ENCODE measurements at places on chromosomes 5 and 9.

- DNase-seq, result no peak
Observed at GRCh38 chr9:31388660-31389059, 995.8 kb upstream of the ACO1 start.

DNA sequence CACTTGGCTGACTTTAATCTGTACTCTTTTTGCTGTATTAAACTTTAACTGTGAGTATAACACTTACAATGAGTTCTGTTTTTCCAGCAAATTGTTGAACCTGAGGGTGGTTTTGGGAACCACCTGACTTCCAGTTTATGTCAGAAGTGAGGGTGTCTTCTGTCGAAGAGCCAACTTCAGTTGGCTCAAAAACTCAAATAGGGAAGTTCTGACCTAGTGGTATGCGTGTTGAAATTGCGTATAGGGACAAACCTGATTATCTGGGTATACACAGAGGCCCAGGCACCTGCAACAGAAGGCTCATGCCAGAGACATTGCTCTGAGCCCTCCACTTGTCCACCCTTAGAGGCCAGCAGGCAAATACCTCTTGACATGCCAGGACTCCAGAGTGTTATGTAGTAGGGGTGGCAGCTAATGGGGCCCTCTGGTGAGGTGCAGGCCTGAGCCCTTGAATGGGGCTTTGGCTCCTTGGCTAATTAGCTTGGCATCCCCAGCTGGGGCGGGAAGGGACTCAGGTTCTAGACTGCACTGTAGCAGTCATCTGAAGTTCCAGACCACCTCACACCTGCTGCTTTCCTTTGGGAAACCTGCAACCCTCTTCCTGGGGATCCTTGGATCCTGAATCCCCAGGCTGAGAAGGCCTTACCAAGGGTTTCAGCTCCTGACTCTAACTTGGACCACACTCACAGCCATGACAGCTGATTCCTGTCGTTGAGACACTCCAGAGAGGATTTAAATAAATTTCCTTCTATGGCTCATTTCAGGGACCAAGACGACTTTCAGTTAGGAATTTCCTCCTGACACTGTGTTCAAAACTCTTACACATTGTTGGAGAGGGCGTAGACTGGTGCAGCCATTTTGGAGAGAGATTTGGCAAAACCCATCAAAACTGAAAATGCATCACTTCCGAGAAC is 189.6 kb downstream of the HSPA4 start:
- no peak for DNase-seq

DNA sequence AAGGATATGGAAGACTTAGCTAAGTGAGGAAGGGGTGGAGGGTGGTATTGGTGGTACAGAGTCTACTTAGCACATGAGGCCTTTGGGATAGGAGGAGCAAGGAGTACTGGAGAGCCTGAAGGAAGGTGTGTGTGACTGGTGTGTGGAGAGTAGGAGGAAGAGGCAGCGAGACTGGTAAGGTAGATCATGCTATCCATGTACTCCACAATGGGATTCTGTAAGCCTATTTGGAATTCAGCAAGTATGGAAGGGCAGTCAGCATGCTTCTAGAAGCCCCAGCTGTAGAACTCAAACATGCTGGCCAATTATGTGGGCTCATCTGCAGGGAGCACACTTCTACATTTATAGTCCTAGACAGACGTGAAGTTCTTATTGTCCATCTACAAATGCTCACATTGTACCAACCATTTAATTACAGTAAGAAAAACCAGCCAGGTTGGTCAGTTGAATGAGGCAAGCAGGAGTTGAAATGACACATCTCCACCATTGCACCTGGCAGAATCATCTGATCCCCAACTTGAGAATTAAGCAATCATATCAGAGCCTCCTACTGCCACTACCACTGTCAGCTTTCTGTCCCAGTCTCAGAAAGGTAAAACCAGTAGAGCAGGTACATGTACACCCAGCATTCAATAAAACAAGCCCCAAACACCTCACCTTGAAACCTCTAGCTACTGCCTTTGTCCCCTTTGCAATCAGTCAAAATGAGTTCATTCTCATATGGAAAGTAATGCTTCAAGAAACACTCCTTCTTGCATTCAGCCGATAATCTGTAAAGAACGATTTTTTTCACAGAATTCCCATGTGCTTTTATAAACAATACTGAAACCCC is 60.9 kb upstream of the GLRX start:
- no peak for DNase-seq

DNA sequence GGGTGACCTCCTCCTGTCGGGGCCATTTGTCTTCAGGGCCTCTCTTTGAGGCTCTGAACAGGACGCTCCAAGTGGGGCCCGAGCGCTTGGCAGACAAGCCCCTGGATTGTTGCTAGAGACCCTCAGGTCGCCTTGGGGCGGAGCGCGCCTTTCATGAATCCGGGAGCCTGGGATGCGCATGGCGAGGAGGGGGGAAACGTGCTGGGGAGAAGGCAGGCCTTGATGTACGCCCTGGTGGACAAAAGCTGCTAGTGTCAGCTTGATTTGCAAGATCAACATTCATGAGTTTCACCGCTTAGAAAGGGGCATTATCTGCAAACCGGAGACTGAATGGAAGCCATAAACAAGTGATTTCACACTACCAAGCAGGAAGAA is 226.3 kb downstream of the SMARCA2 start:
- no peak for DNase-seq

- no peak for DNase-seq
Observed at GRCh38 chr5:170945275-170945674, 83.5 kb downstream of the RANBP17 start.

DNA sequence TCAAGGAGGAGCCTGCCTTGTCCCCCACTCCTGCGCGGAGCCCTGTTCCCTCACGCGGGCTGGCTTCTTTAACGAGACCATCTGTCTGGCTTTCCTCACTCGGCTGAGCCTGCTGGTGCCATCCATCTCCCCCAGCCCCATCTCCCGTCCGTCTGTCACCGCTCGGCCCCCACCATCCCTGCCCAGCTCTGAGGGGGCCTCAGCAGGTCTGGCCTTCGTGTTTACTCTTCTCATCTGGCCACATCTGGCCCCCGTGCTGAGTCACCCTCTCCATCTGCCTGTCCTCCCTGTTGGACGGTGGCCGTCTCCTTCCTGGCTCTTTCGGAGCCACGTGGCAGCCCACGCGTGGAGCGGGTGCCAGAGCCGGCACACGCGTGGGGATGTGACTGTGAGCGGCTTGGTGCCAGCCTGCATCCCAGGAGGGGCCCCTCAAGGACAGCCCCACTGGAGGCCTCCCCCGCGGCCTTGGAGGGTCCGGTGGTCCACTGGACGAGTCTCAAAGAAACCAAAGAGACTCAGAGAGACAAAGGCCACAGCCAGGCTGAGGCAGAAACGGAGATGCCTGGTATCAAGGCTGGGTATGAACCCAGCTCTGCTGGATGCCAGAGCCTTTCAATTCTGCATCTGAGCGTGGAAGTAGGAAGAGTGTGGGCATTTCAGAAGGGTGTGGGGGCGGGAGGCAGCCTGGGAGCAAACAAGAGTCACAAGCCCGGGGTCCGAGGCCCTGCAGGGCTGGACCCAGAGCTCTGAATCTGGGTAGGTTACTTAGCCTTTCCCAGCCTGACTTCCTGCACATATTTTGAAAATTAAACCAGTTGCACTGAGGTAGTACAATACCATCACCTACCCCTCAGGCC is 76.7 kb upstream of the UNC5A start:
- DNase-seq, result no peak

GRCh38 chr9:85647571-85647970 is 94.2 kb downstream of the AGTPBP1 start:
- DNase-seq, result no peak

DNA sequence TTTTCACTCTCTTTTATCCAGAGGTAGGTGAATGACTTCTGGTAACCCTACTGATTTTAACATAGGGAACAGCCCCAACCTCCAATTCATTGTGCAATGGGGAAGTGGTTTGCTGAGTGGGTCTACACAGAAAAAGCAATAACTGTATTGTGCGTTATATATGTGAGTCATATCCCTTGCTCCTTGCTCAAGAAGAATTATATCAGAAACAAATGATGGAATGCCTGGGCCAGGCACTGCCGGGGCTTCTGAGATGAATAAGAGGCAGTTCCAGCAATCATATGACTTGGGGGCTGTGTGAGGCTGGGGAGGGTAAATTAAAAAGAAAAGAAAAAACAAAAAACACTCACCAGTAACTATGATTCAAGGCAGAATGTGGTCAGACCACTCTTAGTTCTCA is 79.2 kb upstream of the ABCA1 start:
- peak; percentile 68 for DNase-seq

DNA sequence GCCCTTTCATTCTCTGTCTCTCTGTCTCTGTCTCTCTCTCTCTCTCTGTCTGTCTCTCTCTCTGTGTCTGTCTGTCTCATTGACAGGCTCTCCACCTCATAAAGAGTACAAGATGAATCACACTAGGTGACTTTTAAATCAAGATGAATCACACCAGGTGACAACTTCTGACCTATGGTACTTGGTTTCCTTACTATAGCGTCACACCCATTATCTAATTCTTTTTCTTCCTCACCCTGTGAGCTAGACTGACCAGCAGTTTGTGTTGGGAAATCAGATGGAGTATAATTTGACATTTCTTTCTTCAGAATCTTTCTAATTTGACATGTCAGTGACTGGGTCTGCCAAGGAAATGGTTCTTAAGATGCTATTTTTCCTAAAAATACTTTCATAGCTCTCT is 232.9 kb downstream of the ARRDC3 start:
- no peak for DNase-seq

GRCh38 chr9:136960212-136960937 is 8.3 kb downstream of the LCN12 start:
- no peak for DNase-seq

- DNase-seq, result no peak
Observed at GRCh38 chr9:104895572-104895971, 32.4 kb downstream of the ABCA1 start.

GRCh38 chr9:87516926-87517290 is 19.2 kb downstream of the DAPK1 start:
- no peak for DNase-seq

- no peak for DNase-seq
Observed at GRCh38 chr5:14701556-14701955, 37.0 kb downstream of the OTULIN start.

DNA sequence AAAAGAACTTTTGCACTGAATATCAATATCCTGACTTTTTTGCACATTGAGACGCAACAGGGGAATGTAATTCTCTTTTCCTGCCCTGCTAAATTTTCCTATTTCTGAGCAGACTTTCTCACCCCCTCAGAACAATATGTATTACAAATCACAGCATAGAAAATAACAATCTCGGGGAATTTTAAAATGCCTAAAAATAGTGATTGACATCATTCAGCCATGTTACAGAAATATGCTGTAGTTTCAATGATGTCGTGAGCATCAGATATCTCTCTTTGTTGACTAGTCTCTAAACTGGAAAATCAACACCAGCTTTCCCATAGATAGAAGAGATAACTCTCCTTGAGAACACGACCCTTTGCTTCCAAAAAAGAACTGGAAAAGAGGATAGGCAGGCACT is 166.7 kb downstream of the ZDHHC21 start:
- DNase-seq, result no peak

DNA sequence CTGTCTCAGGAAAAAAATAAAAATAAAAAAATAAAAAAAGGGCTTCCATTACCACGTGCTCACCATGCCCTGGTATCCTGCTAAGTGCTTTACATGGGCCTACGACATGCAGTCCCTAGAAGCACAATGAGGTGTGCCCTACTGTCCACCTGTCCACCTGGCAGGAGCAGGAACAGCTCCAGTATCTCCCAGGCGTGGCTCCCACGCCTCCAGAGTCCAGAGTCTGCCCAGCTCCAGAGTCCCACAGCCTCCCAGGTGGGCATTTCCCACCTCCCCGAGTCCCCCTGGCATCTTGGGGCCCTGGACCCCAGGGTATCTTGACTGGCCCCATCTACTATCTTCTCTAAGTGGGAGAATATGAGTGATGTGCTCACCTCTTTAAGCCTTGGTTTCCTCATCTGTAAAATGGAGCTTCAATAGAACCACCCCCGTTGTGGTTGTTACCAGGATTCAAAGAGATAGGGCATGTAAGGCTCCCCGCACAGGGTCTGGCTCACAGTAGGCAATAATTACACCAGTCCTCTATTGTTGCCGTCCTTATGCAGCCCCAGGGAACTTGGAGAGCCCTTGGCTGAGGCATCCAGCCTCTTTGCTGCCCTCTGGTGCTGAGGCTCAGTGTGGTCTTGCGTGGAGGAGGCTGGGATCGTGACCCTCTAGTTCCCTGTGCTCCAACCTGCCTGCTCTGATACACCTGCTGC is 8.9 kb downstream of the CXCL14 start:
- DNase-seq, result peak; percentile 45

DNA sequence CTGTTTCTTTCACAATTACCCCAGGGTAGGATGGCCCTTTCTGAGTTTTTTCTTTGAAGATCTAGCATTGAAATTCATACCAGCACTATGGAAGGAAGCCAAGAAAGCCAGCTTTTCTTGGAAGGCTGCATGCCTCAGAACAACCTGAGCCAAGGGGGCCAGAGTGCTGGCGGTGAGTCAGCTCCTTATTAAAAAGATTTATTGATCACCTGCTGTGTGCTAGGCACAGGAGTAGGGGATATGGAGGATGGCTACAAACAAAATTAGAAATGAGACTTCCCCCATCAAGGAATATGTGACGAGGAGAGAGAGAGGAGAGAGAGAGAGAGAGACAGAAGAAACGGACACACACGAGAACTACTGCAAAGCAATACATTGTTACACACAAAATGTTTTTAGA is 184.6 kb upstream of the PUM3 start:
- DNase-seq, result peak; percentile 9

DNA sequence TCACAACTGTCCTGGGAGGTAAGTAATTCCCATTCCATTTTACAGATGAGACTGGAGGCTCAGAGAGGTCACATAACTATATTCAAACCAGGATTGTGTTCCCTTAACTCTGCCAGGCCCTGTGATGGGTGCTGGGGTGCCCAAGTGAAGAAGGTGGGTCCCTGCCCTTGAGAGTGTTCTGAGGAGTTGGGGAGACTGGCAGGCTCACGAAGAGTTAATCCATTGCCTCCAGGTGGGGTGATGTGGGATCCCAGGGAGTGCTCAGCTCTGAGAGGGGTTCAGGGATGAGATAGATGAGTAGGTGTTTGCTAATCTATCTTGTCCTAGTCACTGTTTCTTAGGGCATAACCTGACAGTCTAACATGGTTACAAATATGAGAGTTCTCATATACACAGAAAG is 36.7 kb downstream of the GSN start:
- no peak for DNase-seq

All from HTR-8/SVneo (cell line).